ENCODE measurements at places on chromosomes 6 and 20.

GRCh38 chr20:49821381-49821780 is 8.8 kb downstream of the SLC9A8 start:
- DNase-seq, result no peak

GRCh38 chr6:7085911-7086310 is 21.9 kb upstream of the RREB1 start:
- no peak for DNase-seq

DNA sequence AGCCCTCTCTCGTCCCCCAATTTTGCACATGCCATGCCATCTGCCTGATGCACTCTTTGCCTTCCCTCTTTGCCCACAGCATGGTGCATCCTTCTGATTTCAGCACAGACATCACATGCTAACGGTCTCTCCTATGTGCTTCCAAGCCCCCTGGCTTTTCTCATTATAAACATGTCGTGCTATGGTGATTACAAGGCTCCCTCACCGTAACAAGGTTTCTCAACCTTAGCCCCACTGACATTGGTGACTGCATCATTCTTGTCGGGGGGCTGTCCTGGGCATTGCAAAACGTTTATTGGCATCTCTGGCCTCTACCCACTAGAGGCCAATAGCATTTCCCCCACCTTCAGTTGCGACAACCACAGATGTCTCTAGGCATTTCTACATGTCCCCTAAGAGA is 187.2 kb downstream of the TFAP2C start:
- DNase-seq, result no peak

DNA sequence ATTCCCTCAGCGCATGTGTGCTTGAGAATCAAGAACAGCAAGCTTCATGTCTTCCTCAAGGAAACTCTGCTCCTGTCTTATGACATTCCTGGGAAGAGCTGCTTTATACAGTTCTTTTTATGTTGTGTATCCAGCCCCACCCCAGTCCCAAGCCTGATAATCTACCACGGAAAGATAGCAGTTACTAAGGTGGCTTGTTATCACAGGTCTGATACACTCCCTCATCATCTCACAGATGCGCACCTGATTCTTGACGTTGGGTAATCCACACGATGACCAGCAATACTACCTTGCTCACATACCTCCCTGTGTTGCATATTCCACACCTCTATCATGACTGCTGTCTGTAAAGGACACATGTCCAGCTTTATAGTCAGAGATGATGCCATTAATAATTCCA is 3.2 kb downstream of the NHLRC1 start:
- no peak for DNase-seq

DNA sequence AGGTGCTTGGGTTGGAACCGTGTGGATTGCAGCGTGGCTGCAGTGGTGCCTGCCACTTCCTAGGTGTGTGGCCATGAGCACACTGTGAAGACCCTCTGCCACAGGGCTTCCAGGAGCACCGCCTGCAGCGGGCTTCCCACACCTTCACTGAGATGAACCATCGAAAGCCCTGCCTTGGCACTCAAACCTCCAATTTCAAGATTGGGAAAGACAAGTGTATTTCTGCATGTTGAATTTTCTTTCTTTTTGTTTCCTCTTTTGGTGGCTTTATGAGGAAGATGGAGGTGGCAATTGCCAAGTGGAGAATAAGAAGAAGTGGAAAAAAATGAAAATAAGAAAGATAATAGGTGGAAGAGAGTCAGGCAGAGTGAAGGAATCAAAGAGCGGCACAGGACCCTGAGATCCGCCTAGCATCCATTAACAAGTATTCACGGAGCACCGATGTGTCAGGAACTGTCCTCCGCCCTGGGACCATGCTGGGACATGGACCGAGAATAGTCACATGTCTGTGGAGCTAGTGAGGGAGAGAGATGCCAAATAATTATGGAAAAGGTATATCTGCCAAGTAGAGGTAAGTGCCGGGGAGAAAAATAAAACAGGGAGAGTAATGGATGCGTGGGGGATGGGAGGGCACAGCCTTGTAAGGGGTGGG is 159.9 kb downstream of the BCAS1 start:
- no peak for DNase-seq

DNA sequence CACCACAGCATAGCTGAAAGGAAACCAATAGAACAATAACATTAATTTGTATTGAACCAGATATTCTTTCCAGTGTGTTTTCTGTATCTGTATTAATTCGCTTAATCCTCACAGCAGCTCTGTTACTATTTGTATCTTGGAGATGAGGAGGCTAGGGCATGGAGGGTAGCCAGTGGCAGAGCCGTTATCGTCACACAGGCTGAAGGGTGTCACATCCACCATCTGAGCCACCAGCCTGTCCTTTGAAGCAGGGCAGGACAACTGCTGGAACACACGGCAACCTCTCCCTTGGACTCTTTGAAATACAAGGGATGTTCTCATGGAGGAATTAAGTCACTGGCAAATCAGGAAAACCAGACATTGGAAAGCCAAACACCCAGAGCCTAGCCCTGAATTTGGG is 628.0 kb upstream of the CDH4 start:
- DNase-seq, result no peak

DNA sequence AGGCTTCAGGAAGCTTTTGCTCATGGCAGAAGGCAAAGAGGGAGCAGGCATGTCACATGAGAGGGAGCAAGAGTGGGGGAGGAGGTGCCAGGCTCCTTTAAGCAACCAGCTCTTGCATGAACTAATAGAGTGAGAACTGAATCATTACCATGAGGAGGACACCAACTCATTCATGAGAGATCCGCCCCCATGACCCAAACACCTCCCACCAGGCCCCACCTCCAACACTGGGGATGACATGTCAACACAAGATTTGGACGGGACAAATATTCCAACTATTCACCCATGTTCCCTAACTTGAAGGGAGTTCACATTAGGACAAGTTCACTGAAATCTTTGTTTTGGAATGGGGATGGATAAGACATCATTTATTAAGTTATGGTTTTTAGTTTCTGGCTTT is 155.2 kb upstream of the ESR1 start:
- DNase-seq, result no peak

Data from stimulated activated CD4-positive, alpha-beta T cell treated with anti-CD3 and anti-CD28 coated beads, Interleukin-1b, Interleukin-23, amount 100 ng/mL, for 4 hours (primary cell).